ENCODE measurements at places on chromosomes 13 and 19.
A peak's percentile ranks its signal among the peaks of the same experiment; 100 is the strongest.

DNA sequence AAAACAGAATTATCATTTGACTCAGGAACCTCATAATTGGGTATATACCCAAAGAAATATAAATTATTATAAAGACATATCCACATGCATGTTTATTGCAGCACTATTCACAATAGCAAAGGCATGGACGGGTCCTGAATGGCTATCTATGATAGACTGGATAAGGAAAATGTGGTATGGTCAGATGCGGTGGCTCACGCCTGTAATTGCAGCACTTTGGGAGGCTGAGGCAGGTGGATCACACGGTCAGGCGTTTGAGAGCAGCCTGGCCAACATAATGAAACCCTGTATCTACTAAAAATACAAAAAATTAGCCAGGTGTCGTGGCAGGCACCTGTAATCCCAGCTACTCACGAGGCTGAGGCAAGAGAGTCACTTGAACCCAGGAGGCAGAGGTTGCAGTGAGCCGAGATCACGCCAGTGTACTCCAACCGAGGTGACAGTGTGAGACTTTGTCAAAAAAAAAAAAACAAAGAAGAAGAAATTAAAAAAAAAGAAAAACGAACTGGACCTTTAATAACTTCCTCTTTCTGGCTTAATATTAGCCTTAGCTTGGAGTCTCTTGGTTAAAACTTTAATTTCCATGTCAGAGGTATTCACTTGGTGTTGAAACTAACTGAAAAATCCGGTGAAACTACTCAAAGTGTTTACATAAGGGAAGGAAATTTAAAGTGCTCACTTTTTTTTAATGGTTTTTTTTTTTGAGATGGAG lies 104.4 kb downstream of the ZNF486 start:
- no peak for DNase-seq

GRCh38 chr13:49315036-49315565 lies 67.4 kb downstream of the CDADC1 start:
- peak; percentile 62 for DNase-seq

DNA sequence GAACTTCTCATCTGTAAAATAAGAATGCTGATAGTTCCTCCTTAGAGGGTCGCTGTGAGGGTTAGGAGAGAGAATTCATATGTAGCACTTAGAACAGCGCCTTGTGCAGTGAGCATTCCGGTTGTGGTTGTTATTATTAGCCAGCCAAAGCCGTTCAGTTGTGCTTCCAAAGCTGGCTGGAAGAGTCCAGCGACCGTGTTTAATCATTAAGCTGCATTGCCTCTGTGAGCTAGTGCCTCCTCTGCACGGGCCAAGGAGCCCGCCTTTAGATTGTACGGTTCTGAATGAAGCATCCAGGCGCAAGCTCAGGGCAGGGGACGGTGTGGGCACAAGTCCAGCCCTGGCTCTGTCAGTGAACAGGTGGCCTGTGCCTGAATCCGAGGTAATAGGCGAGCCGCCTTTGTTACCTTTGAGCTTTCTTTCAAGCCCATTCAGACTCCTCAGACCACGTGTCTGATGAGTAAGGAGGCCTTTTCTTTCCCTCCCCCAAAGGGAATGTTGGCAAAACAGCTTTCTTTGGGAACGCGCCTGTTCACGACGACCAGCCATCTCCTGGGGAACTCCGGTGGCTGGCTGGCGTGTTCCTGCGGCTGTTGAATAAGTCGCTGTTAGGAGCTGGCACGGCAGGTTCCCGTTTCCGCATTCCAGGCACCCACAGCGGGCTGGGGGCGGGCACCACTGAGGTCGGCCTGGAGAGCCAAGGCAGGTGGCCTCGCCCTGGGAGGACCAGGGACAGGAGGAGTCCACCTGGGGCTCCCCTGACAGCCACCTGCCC lies 25.1 kb downstream of the SIPA1L3 start:
- DNase-seq, result peak; percentile 77

GRCh38 chr19:2327773-2328400 lies 499 bp downstream of the LSM7 start:
- DNase-seq, result peak; percentile 91

DNA sequence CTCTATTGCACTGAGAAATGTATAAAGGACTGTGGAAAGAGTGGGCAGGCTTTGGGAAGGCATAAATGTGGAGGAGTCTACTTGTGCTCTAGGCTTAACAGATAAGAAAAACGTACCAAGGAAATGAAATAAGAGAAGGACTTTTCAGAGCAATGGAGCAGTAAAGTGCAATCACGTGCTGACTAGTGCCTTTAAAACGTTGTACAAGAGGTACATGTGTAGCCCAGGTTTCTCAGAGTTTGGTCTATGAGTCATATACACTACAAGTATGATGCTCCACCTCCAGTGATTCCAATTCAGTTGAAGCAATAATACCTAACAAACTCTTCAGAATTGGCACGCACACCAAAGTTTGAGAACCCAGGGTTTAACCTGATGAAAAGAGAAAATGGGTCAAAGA lies 13.4 kb upstream of the FNDC3A start:
- no peak for DNase-seq

DNA sequence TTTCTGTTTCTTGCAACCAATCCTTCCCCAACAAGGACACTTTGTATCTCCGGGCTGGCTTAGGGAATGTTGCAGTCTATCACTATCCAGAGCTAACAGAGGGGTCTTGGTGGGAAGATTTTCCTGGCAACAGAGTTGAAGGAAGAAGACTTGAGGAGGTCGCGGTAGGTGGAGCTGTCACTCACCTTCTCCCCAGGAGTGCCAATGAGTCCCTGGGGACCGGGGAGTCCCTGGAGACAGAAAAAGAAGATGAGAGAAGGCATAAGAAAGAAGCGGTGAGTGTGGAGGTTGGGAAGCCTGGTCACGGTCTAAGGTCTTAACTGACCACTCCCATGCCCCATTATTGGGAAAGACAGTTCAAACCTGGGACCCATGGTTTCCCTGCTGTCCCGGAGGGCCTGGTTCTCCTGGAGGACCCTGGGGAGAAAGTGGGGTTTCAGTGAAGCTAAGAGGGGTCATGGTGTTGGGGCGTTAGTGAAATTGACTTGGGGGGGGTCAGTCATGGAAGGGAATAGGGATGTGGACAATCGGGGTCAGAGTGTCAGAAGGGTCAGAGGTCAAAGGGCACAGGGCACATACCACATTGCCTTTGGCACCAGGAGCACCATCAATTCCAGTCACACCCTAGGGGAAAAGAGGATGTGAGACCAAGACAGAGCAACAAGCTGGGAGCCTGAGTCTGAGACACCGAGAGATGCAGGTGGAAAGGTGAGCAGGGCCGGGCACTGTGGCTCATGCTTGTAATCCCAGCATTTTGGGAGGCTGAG lies 18.7 kb downstream of the COL5A3 start:
- no peak for DNase-seq

DNA sequence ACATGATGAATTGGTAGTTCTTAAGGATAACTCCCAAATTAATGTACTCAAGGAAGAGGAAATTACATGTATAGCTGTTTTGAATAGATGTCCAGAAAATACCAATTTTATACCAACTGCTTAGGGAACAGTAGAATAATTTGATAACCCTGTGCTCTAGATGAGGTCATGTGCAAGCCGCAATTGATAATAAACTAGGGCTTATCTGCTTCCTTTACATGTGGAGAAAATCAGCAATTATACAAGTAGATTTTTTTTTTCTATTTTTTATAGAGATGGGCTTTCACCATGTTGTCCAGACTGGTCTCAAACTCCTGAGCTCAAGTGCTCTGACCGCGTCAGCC lies 9.3 kb downstream of the TPT1 start:
- DNase-seq, result no peak

- no peak for DNase-seq
Observed at GRCh38 chr13:46604226-46604990, 51.4 kb downstream of the LRCH1 start.

GRCh38 chr19:29623726-29624488 lies 17.8 kb downstream of the POP4 start:
- no peak for DNase-seq

DNA sequence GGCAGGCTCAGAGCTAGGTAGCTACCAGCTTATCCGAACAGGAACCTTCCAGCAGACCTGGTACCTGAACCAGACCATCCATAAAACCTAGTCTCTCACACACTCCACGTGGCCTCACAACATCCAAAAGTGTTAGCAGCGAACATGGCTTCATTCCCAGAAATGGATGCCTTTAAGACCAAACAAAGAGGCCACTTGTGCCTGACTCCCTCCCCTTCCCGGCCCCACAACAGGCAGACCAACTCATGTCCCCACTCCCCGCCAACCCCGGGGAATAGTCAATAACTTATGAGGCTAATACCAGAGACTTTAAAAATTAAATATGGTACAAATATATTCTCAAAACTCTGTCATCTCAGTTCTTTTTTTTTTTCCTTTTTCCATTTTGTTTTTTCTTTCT lies 46.2 kb downstream of the ZNF557 start:
- no peak for DNase-seq

DNA sequence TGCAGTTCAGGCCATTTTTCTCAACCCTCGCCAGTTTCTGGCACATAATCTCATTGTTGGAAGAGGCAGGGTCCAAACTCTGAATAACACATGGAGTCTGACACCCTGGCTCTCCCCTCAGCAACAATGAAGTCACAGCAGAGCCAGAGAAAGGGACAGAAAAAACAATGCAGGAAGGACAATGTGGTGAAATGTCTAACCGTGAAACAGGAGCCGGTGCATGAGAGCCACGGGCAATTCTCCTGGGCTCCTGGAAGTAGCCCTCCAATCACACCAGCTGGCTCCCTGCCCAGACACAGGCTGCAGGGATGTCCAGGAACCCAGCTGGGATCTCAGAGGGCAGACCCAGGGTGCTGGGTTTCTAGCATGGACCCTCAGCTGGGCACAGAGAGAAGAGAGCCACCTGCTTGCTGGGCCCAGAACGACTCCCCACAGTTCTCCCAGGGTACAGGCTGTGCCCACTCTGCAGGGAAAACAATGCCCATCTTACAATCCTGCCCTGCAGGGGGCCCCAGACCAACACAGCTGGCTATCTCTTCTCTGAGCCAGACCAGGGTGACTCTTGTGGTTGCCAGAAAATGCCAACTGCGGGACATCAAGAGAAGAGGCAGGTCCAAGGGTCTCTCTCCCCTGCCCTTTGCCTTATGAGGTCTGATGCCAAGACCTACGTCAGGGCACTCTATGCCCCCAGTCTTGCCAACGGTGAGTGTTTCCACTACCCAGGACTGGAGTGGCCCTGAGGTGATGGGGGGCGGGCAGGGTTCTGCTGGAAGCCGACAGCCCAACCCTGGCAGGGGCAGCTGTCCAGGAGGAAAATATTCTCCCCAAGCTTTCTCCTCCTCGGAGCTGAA lies 64.5 kb downstream of the CEBPG start:
- no peak for DNase-seq

- DNase-seq, result no peak
Observed at GRCh38 chr19:41300555-41300954, 9.4 kb upstream of the CCDC97 start.

DNA sequence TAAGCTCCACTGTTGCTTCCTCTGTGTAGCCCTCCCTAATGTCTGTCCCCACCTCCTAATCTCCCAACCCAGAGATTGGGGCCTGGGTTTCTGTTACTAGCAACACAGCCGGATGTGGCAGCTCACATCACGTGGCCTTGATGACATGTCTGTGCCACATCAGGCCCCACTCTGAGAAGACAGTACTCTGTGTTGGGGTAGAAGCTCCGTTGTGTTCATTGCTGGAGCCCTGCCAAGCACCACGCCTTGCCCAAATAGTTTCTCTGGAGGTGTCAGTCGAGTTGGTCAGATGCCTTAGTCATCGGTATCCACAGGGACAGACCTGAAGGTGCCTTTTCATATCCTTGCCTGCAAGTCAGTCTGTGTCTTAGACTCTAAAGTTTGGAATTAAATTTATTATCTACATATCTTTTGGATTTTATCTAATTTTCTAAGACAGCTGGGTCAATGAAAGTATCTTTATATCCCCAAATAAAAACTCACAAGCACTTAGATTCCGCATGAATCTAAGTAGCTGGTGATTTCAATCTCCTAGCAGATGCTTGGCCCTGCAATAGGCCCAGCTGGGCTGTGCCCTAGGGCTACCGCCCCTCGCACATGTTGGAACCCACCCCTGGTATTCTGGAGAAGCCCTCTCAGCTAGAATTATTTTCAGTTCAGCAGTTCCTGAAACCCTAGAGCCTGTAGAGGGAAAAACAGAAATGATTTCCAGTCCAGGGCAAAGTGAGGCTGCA lies 204.0 kb upstream of the TSHZ3 start:
- DNase-seq, result peak; percentile 4

DNA sequence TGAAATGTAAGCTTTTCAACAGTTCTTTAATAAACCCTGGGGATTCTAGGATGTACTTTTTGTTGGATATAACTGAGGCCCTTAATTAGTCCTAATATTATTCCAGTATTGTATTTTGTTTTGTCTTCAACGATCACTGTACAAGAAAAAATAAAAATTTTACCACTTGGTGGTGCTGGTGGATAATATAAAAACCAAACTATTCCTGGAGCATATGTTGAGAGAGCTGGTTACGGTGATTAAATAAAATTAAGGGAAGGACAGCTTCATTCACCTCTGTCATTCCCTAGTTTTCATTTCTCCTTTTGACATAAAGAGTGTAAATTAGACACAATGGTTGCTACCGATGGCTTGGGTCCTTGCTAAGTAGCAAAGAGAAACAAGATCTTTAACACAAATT lies 598.6 kb upstream of the PCDH20 start:
- no peak for DNase-seq

- peak; percentile 78 for DNase-seq
Observed at GRCh38 chr13:40152145-40152544, 496.7 kb downstream of the COG6 start.

DNA sequence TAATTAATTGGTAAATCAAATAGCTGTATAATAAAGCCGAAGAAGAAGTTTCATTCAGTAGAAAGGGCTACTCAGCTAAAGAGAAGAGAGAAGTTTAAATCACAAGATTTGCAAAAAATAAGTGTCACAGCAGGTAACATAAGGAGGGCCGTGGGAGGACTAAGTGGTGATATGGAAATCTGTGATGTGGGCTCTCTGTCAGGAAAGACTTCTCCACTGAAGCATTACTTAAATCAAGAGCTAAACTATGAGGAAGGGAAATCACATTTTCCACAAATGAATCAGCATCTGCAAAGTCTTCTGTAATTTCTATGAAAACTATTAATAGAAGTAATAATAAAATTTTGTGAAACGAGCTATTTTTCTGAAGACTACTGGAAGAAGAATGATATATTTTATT lies 153.8 kb downstream of the PCDH9 start:
- DNase-seq, result no peak

Data from fibroblast of skin of right biceps (primary cell).